ENCODE measurements at places on chromosomes 5 and 9.

- no peak for DNase-seq
These were observed 147.5 kb downstream of the GNAQ start for GRCh38 chr9:77883846-77884771.

DNA sequence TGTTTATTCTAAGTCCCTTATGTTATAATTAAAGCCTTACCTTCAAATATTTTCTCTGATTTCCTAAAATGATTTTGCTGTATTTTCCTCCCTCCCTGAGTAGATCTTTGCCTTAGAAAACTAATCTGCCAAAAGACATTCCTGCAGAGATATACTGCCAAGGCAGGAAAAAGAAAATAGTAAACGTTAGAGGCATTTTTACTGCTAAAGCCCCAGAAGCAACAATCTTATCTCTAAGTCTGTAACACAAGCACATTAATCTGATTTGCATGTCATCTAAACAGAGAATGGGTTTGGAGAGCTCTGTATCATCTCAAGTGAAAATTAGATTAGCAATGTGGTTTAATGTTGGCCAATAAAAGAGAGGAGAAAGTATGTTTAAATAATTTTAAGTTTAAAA, 847.7 kb downstream of the MAT2B start:
- DNase-seq = no peak

- DNase-seq = no peak
These were observed 31.4 kb downstream of the ACTBL2 start for GRCh38 chr5:57450991-57451876.

- no peak for DNase-seq
These were observed 25.5 kb downstream of the INSYN2B start for GRCh38 chr5:169954786-169955185.

GRCh38 chr5:58148254-58148775, 311.6 kb downstream of the PLK2 start:
- no peak for DNase-seq

GRCh38 chr5:133565993-133566392, 46.3 kb downstream of the FSTL4 start:
- no peak for DNase-seq

DNA sequence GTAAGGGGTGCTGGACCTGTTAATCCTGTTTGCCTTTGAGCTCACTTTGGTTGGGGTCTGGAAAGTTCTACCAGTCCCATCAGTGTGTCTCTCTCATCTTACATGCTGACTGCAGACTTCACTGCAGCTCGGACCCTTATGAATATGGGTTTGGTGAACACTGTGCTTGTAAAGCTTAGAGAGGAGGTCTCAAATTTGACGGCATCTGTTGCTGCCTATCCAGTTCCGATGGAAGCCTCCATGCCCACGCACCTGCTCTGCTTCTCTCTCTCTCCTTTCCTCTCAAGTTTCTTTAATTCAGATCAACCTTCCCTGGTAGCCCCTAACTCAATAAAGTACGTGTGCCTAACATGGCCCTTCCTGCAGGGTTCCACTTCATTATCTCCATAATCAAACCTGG, 217.9 kb downstream of the HSPA4 start:
- no peak for DNase-seq

GRCh38 chr9:118281772-118282171, 577.6 kb downstream of the TLR4 start:
- no peak for DNase-seq

GRCh38 chr5:115456539-115457040, 88.0 kb downstream of the FEM1C start:
- DNase-seq = no peak

DNA sequence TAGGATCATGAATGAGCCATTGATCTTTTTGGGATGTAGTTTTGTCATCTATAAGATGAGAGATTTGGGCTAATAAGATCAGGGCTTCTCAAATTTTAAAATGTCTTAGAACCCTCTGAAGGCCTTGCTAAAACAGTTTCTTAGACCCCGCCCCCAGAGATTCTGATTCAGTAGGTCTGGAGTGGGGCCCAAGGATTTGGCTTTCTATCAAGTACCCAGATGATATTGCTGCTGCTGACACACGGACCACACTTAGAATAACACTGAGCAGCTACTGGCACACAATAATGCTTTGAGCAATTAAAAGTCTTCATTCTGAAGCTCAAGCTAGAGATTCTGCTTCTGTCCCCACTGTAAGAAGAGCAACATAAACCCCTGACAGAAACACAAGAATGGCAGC, 216.7 kb downstream of the SMARCA2 start:
- DNase-seq = no peak

DNA sequence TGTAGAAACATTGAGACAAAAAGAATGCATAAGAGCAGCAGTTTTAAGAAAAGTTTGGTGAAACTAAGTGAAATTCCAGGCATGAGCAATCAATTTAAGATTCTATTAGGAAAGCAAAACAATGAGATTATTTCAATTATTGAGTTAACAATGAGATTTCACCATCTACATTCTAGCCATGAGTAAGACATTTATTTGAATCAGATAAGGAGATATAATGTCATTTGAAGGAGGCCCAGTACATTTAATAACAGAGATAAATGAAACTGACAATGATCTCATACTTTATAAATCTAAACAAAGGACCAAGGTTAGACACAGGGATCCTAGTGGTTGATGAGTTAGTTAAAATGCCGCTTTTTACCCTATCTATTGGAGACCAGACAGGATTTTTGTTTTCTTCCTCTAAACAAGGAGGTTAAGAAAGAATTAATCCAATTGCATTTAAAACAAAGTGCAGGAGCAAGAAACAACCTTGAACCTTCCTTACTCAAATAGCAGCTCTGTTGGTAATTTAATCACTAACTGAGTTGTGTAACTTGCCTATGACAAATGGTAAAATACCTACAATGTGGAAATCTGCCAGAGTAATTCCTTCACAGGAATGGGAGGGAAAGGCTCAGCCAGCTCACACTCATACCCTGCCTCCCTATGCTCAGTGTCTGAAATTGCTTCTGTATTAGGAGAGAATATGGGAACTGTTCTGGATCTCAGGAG, 103.5 kb upstream of the NR3C1 start:
- DNase-seq = no peak

- DNase-seq = no peak
These were observed 20.9 kb upstream of the BNIP1 start for GRCh38 chr5:173123416-173123815.

DNA sequence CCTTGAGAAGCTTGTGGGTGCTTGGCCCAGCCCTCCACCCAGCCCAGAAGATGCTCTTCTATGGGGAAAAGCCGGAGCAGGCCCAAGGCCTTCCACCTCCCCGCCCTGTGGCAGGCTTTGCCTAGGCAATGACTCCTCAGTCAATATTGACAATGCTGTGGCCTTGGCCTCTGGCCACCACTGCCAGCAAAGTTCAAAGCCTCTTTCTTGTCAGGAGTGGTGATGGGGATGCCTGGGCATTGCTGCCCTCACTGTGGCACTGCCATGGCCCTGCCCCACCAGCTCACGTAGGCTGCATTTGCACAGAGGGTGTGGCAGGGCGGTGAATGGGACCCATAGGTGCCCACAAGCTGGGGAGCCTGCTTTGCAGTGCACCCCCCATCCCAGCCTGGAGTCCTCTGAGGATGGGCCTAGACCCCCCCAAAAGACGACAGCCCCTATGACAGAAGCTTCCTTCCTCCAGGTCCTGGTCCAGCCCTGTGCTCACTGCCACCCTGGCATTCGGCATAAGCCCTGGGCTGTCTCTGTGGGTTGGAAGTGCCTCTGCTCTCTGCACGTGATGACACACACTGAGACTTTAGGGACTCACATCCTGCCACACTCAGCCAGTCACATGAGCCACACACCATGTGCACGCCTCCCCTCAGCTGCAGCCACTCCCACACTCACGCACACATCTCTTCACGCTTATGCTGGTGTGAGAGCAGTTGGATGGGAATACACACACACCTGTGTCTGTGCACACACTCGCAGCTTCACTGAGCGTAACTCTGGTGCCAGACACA, 31.1 kb downstream of the MORN5 start:
- no peak for DNase-seq

- DNase-seq = no peak
These were observed 142.1 kb downstream of the GPBP1 start for GRCh38 chr5:57315941-57316340.

Data from esophagus squamous epithelium (tissue), 5 donors.